ENCODE measurements at places on chromosomes 13 and 19. TPM values are rescaled to one million over a fixed set of nuclear protein-coding genes. Genes with fewer than 3 reads are reported as not detected.

Gene MAU2
- polyA plus RNA-seq: 55.2 TPM

Gene PTGER1
- 0.97 TPM for polyA plus RNA-seq

DNA sequence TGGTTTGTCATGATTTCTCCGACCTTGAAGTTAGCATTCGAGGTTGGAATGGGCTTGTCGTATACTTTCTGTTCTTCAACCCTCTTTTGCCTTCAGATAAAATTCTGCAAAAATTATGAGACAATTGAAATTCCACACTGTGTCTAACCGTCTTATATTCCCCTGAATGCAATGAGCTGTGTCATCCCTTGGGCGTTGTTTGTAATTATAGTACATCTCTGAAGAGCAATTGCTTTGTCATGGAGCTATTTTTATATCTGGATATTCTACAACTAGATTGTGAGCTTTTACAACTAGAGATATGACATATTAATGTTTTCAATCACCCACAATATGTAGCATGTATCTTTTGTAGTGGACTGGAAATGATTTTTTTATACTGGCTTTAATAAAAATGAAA, 631.8 kb upstream of the SLC10A2 start:
- no peak for DNase-seq

- no peak for DNase-seq
These were observed 10.6 kb downstream of the ATP11A start for GRCh38 chr13:112700291-112701060.

Gene ANKRD10
- 172 TPM for polyA plus RNA-seq

DNA sequence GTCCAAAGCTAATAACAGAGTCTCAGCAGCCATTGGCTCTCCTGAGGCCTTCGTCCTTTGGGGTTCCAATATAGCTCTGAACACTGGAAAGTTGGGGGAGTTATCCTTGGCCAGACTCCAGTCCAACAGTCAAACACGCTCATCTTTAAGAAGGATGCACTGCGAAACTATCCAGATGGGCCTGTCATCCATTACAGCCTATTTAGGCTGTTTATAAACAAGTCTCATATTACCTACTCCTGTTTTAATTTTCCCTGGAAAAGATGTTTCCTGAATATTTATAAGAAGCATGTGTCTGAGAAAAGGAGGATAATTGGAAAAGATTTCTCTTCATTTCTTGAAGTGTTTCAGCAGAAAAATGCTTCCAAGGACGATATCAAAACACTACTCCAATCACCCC, 170.7 kb downstream of the DCT start:
- DNase-seq: no peak

- peak; percentile 7 for DNase-seq
These were observed 642.1 kb upstream of the ARGLU1 start for GRCh38 chr13:107209824-107210722.

GRCh38 chr13:23679220-23679619, 109.0 kb downstream of the TNFRSF19 start:
- DNase-seq: no peak
